Bronchial epithelial cell (primary cell): ENCODE measurements at places on chromosomes 3 and 15.

GRCh38 chr15:71195242-71195641 is 80.0 kb downstream of the THSD4 start:
- peak; percentile 5 for DNase-seq

GRCh38 chr3:146209371-146209770 is 41.5 kb downstream of the PLSCR4 start:
- no peak for DNase-seq

GRCh38 chr3:194833114-194833910 is 147.6 kb downstream of the FAM43A start:
- peak; percentile 17 for DNase-seq

GRCh38 chr3:16849229-16849628 is 35.5 kb upstream of the PLCL2 start:
- peak; percentile 50 for DNase-seq

DNA sequence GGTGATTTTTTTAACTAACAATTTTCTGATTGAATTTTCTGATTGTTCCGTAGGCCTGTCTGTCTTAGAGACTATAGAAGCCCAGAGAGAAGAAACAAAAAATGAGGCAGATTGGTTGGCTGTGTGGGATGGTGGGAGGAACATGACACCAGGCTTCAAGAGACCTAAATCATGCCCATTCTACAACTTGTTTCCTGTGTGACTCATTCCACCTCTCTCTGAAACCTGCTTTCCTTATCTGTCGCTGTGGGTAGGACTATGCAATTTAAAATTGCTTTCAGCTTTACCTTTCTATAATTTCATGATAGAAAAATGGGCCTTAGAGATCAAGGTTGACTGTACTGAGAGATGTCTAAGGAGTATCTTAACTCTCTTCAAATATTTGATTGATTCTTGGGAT is 44.5 kb downstream of the OXNAD1 start:
- peak; percentile 84 for DNase-seq

DNA sequence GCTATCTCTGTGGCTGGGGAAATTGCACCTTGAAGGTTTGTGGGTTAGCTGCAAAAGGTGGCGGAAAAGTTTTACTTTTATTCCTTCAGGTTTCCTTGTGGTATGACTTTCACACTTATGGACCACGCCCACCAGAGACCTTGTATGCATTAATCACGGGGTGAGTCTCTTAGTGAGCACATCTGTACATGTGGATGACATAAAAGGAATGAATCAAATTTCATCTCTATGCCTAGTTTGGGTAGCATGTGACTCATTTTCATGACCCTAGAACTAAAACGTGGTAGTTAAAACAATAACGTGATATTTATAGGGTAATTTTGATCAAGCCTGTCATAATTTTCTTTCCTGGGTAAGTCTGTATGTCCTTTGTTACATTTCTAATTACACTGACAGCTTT is 141.7 kb downstream of the PDCD6IP start:
- DNase-seq = peak; percentile 98

DNA sequence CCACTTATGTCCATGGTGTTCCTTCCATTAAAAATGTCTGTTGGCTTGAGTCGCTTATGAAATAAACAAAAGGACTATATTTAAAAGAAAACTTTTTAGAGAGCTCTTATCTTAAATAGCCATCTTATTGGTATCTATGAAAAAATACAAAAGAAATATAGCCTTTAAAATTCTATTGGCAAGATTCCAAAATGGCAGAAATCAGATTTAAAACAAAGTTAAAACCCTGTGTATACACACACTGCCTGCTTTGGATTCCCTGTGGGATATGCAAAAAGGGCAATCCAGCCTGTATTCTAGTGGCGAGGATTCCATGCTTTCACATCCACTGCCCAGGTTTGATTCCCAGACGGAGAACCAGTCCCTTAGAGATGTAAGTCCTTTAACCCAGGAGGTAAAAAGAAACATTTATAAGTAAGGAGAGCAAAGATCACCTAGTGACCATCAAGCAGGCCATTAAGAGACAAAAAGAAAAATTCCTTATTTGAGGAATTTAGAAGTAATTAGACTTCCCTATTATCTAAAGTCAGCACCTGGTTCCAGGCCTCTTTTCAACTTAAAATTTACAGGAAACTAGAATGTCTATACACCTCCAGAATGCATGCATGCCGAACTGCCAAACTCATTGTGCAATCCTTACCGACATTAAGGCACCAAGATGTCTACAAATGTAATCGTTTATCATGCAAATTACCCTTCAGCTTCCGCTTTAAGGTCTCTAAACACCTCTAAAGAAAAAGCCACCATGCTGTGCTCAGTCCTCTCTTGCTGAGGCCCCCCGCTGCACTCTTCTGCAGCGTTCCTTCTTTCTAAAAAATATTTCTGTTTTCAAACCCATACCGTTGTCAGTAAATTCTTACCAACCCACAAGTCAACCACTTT is 69.6 kb upstream of the STRIT1 start:
- no peak for DNase-seq

DNA sequence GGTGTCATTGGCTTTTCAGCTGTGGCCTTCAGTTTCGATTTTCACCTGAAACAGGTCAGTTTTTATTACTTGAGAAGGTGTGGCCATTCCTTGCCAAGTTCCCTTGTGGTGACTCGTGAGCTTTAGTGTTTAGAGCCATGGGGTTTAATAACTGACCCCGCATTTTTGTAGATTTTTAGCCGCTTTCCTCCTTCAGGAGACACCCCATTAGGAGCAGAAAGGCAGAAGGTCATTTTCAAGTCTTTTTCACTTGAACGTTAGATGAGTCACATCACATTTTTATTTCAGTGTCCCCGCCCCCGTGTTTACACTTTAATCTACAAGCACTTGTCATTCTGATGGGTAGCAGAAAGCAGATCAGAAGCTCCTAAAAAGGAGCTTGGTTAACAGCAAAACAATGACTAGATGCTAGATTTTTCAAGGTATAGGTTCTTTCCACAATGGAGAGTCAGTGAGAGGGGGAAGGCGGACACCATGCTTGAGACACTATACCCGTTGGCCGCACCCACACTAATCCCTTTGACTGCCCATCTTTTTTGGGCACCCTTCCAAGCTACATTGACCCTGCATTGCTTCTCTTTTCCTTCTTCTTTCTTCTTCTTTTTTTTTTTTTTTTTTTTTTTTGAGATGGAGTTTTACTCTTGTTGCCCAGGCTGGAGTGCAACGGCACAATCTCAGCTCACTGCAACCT is 132.7 kb downstream of the GHSR start:
- peak; percentile 56 for DNase-seq

DNA sequence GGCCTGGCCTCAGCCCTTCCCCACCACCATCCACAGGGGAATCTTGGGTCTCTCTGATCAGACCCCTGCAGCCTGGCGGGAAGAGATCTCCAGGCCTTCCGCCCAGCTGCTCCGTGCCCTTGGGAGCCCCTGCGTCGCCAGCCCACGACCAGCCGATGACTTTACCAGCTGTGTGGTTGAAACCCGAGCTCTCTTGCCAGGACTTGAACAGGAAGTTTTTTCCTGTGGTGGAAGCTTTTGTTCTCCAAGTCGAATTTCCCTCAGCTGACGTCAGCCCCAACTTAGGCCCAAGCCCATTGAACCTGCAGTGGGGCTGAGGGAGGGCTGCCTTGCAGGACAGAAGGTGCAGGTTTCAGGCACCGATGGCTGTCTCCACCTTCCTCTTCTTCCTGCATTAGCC is 51.7 kb upstream of the SMAD3 start:
- DNase-seq = peak; percentile 94

GRCh38 chr3:134426660-134427181 is 52.5 kb upstream of the AMOTL2 start:
- DNase-seq = peak; percentile 12

DNA sequence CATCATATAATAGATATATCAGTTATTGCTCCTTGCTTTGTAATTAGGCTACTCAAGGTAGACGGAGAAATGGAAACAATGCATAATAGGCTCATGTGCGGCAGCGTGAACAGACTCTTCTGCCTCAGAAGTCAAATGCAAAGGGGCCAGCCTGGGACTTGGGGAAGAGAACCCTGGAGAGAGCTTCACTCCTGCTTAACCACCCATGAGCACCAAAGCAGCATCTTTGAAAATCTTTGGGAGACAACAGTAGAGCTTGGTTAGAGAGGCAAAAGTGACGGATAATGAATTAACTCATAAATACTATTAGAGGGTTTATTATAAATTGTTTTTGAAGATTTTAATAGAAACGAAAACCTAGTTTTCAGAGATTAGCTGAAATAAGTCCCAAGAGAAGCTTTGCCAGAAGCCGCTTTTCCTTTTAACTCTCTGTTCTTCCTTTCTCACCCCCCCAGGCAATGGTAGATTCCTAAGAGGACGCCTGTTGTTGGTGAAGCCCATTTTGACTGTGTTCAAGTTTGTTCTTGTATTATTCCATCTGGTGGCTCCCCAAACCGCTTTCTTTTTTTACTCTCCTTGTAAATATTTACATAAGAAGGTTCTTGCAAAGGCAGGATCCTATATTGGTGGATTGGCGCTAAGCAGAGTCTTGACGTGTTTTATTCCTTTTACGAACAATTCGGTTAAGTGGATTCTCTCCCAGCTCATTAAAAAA is 196.0 kb upstream of the TPRG1 start:
- DNase-seq = peak; percentile 86

DNA sequence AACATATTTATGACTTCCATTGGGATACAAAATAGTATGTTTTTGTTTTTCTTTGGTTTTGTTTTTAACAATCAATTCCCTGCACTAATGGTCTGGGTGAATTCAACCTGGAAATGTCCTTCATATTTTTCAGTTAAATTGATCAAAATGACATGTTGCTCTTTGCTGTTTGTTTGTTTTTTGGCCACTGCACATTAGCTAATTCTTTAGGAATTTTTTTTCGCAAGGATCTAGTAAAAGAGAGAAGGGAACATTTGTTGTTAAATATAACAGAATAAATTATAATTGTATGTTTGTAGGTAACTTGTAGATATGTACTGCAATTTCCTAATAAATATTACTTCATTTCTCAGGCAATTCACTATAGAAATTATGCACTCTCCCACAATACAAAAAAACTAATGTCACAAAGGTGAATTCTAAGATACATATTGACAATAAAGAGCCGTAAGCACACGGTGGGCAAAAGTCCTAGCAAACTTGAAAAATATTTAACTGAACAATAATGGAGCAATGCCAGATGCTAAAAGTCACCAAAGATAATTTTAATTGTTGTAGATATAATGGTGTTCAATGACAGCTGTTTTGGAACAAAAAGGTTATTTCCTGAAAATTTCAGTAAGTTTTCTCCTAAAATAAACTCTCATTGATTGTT is 21.4 kb upstream of the PPARG start:
- no peak for DNase-seq

DNA sequence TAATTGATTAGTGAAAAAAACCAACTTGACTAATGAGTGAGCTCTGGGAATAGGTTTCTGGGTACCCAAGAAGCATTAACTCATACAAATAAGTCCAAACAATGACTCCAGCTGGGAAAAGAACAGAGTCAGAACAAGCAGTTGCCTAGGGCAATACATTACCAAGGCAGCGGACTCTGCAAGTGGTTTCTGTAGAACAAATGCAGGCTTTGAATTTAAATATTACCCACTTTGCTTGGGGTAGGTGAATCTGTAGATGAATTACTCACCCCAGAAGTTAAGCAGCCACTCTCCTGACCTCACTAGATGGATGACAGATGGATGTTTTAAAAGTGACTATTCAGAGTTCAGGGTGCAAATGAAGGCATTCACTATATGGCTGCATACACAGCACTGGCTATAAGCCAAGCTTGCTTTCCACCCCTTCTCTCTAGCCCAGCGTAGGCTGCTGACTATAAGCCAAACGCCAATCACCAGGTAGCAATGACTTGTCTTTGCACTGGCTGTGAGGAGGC is 73.1 kb upstream of the BHLHE40 start:
- peak; percentile 100 for DNase-seq

DNA sequence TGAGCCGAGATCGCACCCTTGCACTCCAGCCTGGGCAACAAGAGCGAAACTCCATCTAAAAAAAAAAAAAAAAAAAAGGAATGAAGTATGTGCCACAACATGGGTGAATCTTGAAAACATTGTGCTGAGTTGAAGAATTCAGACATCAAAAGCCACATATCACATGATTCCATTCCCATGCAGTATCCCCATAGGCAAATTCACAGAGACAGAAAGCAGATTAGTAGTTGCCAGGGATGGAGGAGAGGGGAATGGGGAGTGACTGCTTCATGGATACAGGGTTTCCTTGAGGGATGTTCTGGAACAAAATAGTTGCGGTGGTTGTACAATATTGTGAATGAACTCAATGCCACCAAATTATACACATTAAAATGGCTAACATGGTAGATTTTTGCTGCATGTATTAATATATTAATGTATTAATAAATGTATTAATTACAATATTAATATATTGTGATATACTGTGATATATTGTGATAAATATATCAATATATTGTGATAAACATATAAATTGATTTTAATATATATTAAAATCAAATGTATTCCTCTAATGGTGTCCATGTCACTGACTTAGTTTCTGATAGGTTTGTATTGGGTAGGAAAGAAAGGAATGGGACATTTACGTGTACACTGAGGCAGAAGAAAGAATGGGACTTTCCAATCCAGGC is 34.9 kb downstream of the SMAD3 start:
- no peak for DNase-seq

DNA sequence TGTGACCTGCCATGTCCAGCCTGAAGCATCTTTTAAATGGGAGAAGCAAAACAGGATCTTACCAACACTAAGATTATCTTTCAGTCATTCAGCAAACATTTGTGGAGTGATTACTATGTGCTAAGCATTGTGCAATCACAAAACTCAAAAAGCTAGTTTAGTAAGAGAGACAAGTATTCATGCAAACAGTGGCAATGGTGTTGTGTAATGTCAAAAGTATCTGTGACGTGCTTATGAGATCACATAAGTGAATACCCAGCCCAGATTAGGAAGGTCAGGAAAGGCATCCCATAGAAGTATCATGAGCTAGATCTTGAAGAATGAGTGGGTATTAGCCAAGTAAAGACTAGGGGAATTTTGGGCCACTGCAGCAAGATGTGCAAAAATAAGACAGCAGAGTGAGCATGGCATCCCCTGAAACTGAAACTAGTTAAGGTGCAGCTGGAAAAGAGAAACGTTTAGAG is 32.1 kb downstream of the SEC62 start:
- peak; percentile 93 for DNase-seq

GRCh38 chr3:51943451-51944391 is 1.6 kb downstream of the PARP3 start:
- DNase-seq = no peak

DNA sequence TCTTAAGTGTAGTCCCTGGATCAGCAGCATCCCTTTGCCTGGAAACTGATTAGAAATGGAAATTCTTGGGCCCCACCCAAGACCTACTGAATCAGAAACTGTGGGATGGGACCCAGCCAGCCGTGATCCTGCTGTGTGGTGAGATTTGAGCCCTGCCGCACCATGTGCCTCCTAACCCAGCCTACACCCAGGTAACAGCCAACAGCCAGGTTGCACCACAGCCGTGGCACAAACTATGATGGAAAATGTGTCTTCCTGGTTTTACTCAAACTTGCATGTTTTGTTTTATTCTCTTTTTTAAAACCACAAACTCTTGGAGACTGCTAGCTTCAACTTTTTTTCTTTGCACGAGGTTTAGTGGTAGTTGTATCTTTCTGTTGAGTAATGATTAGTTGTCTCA is 2.6 kb downstream of the LIMD1 start:
- DNase-seq = no peak
